Cardiac muscle cell (in vitro differentiated cells and primary cell): ENCODE measurements at places on chromosomes 5 and 9.

DNA sequence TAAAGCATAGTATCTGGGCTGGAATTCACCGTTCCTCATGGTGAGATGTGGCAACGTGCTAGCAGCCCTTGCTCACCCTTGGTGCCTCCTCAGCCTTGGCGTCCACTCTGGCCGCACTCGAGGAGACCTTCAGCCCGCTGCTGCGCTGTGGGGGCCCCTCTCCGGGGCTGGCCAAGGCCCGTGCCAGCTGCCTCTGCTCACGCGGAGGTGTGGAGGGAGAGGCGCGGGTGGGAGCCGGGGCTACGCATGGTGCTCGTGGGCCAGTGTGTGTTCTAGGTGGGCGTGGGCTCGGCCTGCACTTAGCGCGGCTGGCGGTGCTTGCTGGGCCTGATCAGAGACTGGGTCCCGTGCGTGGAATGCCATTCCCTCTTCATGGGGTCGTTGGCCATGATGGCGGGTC, 424.2 kb downstream of the KCTD16 start:
- DNase-seq = no peak

DNA sequence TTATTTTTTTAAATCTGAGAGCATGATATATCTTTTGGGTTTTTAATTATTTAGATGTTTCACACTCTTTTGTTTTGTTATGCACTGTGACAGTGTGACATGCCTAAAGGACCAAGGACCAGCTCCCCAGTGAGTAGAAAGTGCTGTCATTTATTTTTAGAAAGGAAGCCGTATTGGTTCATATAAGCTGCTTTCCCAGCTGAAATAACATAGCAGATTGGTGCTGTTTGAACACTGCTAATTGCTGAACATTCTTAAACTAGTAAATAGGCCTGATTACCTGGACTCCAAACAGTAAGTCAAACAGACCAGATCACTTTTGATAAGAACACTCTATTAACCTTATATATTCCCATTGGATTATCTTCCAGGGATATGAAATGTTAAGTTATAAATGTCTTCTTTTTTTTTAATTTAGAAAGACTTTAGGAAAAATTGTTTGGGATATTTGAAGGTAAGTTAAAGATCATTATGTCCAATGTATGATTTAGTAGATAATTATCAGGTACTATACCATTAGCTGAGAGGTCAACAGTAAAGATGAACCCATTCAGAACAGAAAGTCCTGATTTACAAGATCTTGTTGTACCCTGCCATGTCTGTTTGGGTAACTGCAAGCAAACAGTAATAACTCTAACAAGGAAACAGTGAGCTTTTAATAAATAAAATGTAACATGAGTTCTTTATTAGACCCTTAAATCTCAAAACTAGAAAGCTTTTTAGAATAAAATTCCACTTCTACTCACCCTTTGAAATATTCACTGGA, 27.8 kb upstream of the ELL2 start:
- DNase-seq = no peak

DNA sequence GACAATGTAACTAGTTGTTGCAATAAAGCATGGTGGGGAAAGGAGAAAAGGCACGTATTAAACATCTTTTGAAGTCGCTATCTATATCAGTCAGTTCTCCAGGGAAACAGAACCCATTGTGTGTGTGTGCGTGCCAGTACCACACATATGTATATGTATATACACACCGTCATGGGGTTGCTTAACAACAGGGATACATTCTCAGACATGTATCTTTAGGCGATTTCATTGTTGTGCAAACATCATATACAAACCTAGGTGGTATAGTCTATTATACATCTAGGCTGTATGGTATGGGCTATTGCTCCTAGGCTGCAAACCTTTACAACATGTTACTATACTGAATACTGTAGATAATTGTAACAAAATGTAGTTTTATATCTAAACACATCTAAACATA, 2.3 kb downstream of the CDKN2B-AS1 start:
- DNase-seq = no peak

DNA sequence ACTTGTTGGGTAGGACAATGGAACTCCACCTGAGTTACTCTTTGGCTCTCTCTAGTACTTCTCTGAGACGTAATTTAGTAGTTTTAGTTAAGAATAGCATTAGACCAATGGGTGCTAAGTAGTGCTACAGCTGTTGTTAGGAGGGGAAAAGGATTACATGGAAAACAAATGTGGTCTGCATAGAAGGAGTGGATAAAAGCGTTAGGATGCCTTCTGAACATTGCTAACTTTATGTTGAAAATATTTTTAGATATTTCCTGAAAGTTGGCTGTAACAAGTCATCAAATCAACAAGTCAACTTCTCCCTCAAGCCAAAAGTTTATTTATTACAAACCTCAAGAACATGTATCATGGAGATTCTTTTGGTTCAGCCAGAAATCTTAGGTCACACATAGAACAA, 409.5 kb upstream of the MEF2C start:
- no peak for DNase-seq

DNA sequence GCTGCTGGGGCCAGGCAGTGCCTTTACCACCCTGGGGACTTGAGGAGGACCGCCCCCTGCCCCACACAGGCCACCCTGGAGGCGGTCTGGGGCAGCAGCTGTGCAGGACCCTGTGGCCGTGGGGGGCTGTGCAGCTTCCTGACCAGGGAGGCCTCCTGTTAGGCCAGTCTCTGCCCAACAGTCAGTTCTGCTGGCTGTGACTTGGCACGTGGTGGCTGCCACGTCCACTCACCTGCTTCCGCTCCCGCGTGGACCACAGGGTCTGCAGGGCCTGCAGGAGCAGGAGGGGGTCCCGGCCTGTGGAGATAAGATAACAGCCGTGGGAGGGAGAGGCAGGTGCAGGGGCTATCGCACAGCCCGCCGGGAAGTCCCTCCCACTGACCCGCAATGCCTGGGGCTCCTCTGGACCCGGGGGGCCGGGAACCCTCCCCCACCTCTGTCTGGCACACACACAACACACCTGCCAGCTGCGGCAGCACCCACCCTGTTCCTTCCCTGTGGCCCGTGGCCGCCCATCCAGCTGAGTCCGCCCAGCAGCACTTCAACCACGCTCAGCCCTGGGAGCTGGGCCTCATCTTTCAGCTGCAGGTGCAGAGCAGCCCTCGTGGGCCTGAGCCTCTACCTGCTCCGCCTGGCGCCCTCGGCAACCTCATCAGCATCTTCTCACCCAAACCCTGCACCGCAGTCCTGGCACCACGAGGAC, 39.7 kb downstream of the EXD3 start:
- DNase-seq = no peak

GRCh38 chr5:155649666-155650065, 636.1 kb downstream of the KIF4B start:
- DNase-seq = no peak

GRCh38 chr5:120655828-120656435, 191.8 kb downstream of the PRR16 start:
- peak; percentile 60 for DNase-seq

DNA sequence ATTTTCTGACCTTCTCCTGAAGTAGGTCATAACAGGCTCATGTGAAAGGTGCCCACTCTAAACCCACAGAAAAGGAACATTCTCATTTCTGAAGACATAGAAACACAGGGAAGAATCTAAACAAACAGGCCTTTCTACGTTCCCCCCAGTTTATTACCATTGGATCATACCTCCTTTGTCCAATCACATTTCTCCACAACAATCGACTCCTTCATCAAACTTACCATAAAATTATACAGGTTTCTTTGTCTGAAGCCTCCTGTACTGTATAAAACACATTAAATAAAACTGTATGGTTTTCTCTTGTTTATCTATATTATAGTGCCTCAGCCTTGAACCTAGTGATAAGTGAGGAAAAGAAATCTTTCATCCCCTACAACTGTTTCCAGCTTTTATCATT, 340.7 kb downstream of the ENC1 start:
- DNase-seq = no peak

GRCh38 chr9:136675477-136676296, 11.6 kb downstream of the AGPAT2 start:
- no peak for DNase-seq

DNA sequence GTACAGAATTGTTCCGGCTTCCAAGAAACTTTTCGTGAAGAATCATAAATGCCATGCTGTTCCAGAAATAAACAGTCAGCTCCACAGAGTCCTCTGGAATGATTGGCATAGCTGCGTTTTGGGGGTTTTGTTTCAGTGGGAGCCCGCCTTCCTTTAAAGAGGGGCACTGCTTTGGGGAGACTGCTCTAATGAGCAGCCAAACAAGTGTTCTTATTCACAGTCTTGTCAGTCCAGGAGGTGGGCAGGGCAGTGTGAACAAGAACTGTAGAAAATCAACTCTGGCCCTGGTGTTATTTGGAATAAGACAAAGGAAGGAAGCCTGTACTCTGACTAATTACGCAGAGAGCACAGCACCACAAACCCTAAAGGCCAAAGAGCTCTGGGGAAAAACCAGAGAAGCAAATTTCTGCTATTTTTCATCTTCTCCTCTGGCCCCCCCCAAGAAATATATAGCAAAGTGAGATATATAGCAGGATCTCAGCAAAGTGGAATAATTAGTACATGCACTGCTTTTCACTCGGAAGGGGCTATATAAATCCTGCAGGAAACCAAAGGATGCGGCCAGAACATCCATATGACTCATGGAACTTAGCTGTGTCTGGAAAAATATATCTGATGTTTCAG, 92.9 kb downstream of the GLDC start:
- peak; percentile 41 for DNase-seq

DNA sequence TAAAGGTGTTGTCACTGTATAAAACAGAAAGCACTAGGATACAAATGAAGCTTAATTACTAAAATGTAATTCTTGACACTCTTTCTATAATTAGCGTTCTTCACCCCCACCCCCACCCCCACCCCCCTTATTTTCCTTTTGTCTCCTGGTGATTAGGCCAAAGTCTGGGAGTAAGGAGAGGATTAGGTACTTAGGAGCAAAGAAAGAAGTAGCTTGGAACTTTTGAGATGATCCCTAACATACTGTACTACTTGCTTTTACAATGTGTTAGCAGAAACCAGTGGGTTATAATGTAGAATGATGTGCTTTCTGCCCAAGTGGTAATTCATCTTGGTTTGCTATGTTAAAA, 43.8 kb downstream of the NDFIP1 start:
- DNase-seq = peak; percentile 30

- DNase-seq = peak; percentile 79
These were observed 29.3 kb downstream of the PRRC2B start for GRCh38 chr9:131423171-131423581.

GRCh38 chr9:78298046-78298765, 1.3 kb downstream of the PSAT1 start:
- DNase-seq = peak; percentile 39

DNA sequence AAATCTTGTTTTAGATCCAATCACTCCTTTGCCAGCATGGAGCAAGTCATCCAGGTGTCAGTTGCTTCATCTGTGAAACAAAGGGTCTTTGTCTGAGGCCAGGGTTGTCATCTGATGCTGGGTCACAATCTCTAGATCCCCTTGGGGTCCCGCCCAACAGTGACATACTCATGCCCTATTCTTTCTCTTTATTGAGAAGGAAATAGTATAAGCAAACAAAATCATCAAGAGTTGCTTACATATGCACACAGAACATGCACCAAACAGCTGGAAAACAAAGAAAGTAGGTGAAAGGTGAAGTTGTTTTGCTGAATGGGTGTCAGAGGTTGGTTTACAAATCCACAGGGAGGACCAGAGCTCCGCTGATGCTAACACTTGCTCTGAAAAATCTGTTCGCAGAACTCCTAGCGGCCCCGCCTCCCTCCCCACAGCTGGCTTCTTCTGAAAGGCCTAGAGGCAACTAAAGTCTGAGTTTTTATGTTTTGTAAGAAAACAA, 106.1 kb upstream of the SLC44A1 start:
- peak; percentile 62 for DNase-seq

GRCh38 chr5:109936996-109937395, 247.3 kb downstream of the MAN2A1 start:
- no peak for DNase-seq

GRCh38 chr5:102595332-102595731, 96.5 kb upstream of the SLCO6A1 start:
- DNase-seq = no peak

DNA sequence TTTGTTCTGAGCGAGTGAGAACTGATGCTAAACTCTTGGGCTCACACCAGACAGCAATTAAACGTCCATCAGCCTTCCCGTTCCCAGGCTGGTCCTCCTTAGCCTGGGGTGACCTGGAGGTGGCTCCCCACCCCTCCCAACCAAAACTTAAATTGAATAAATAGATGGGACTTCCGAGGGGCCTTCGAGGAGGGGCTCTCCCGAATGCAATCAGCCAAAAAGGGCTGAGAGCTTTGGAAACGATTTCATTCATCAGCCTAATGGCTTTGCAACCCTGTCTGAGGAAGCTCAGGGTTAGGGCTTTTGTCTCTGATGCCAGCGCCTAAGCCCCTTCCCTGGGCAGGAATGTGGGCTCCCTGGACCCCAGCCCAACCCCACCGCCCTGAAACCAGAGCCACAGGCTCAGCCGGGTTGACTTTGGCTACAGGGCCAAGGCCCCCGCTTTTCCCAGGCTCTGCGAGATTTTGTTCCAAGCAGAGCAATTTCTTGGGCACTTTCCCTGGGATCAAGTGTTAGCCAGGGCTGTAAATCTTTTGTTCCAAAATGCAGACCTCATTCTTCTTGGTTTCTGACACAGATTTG, 29.2 kb downstream of the LHX3 start:
- no peak for DNase-seq

DNA sequence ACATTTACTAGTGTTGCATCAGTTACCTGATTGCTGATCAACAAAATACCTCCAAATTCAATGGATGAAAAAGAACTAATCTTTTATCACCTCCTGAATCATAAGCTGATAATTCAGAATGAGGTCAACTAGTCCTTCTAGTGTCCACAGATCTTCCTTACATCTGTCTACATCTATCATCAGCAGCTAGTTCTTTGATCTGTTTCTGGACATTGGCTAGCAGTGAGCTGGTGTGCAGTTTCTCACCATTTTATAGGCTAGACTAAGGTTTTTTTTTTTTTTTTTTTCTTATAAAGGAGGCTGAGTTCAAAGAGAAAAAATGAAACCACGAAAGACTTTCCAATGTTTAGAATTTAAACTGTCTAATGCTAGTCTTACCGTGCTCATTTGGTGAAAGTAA, 534.3 kb upstream of the ST8SIA4 start:
- DNase-seq = no peak

DNA sequence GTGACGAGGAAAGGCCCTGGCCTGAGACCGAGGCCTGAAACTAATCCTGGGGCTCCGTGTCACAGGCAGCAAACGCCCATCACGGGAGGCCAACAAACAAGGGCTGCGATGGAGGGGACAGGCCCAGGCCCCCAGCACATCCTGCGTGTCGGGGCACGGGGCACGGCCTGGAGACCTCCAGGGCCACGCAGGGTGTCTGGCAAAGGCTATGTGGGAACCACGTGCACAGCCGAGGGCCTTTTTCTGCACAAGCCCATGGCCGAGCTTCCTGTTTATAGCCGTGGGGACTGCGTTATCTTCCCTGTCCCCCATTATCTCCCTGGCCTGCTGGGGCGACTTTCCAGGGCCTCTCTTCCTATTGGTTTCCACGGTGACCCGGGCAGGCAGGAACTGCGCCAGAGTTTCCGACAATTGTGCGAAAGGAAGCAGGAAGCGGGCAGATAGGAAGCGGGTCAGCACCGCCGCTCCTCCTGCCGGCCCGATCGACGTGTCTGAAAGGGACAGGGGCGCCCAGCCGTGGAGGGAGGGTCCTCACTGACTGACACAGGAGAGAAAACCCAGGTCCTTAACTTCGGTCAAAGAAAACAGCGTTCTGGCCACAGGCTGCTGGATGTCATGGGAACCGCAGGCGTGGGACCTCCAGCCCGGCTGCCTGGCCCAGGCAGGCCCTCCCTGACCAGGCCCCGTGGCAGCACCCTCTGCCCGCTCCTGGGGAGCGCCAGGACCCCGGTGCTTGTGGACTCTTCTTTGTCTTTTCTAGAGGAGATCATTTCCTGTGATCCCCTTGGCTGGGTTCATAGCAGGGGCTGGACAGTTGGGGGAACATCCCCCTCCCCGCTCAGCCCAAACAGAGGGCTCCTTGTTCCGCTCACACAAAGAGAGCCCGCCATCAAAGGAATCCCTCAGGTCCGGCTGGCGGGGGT, 29.1 kb upstream of the SEC16A start:
- DNase-seq = peak; percentile 86
